NB4 (cell line): ENCODE measurements at places on chromosomes 4 and X.

GRCh38 chr4:27381815-27382214 is 521.2 kb downstream of the STIM2 start:
- DNase-seq: no peak

- no peak for DNase-seq
Observed at GRCh38 chr4:116925900-116926457, 159.4 kb downstream of the TRAM1L1 start.

GRCh38 chr4:39259571-39260330 is 77.4 kb downstream of the WDR19 start:
- DNase-seq: no peak

- DNase-seq: no peak
Observed at GRCh38 chr4:93103042-93103441, 725.5 kb upstream of the ATOH1 start.

- no peak for DNase-seq
Observed at GRCh38 chr4:74549936-74550335, 105.0 kb downstream of the AREG start.

DNA sequence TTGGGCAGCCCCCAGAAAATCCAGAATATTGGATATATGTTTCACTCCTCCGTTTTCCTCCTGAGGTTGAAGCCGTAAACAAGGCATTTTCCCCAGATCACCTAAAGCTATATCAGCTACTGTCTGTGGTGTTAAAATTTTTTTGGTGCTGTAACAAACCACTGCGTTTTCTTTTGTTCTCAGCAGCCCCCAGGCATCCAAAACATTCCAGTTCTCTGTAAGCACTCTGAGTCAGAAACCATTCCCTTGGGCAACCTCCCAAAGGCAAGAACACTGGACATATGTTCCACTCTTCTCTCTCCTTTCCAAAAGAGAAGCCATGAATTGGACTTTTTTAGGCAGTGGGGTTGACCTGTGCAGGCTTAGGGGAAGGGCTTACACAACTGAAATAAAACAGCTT is 310.9 kb downstream of the MID1IP1 start:
- no peak for DNase-seq

- DNase-seq: no peak
Observed at GRCh38 chr4:133096972-133097371, 52.1 kb upstream of the PCDH10 start.

DNA sequence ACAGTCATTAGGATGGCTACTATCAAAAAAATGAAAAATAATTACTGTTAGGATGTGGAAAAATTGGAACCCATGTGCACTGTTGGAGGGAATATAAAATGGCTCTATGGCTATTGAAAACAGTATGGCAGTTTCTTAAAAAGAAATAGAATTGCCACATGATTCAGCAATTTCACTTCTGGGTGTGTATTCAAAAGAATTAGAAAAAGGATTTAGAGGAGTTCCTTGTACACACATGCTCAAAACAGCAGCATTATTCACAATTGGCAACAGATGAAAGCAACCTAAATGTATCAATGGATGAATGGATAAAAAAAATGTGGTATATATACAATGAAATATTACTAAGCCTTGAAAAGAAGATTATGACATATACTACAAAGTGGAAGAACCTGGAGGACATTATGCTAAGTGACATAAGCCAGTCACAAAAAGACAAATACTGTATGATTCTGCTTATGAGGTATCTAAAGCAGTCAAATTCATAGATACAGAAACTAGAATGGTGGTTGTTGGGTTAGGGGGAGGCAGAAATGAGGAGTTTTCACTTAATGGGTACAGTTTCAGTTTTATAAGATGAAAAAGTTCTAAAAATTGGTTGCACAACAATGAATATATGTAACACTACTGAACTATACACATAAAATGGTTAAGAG is 123.2 kb downstream of the ELOVL6 start:
- DNase-seq: no peak

GRCh38 chr4:4356106-4357041 is 30.5 kb upstream of the NSG1 start:
- no peak for DNase-seq

GRCh38 chr4:129603241-129603931 is 507.4 kb downstream of the C4orf33 start:
- peak; percentile 72 for DNase-seq

DNA sequence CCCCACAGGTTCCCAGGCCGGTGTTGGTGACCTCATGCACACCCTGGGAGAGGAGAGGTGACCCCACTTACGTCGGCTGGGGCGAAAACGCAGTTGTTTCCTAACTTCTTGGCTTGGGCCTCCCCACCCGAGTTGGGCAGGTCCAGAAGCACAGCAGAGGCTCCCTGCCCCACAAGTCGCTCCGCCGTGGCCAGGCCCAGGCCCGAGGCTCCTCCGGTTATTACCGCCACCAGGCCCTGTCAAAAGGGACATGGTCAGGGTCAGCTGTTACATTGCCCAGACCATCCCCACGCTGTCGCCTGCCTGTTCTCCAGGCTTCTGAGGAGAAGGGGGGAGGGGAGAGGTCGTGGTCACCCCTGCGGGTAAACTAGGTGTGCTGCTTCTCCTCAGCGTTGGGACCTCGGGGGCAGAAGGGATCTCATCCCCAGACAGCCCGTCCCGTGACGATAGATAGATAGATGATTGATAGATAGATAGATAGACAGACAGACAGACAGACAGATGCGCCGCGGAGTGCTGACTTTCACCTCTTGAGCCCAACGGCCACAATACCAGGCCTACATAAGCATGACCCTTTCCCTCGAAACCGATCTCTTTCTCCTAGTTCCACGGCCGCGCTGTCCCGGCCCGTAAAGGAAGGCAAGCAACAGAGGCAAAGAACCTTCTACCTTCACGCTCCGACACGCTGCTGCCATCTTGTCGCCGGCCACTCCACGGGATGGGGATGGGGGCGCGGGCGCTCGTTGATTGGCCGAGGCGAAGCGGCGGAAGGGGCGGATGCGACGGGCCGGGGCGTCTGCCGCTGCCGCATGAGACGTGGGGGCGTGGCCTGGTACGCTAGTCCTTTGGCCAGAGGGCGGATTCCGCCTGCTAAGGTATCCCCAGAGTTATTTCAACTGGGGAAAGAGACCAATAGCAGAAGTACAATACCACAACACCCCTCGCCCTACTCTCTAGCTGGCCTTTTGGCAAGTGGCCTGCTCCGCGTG is at the start of gene HSD17B10:
HSD17B10 (minus strand) TSS at position 720 of the 989 bp plus-strand sequence; CDS start at position 695, 25 bp downstream.
- DNase-seq: peak; percentile 95

- no peak for DNase-seq
Observed at GRCh38 chrX:123648028-123648810, 84.6 kb downstream of the THOC2 start.

DNA sequence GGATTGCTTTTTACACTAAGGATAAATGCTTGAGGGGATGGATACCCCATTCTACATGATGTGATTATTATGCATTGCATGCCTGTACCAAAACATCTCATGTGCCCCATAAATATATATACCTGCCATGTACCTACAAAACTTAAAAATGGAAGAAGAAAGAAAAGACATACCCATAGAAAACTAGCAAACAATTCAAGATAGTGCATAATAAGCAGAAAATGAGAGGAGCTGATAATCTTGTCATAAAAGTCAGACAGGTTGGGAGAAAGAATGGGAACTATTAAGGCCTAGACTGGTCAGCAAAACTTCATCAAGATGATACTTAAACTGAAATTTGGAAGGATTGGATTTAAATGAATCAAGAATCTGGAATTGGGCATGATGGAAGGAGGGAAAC is 21.6 kb upstream of the MAGEB17 start:
- DNase-seq: no peak

- DNase-seq: no peak
Observed at GRCh38 chr4:127734976-127735375, 4.8 kb downstream of the SLC25A31 start.

- DNase-seq: no peak
Observed at GRCh38 chr4:76233967-76234678, 17.4 kb upstream of the FAM47E start.

DNA sequence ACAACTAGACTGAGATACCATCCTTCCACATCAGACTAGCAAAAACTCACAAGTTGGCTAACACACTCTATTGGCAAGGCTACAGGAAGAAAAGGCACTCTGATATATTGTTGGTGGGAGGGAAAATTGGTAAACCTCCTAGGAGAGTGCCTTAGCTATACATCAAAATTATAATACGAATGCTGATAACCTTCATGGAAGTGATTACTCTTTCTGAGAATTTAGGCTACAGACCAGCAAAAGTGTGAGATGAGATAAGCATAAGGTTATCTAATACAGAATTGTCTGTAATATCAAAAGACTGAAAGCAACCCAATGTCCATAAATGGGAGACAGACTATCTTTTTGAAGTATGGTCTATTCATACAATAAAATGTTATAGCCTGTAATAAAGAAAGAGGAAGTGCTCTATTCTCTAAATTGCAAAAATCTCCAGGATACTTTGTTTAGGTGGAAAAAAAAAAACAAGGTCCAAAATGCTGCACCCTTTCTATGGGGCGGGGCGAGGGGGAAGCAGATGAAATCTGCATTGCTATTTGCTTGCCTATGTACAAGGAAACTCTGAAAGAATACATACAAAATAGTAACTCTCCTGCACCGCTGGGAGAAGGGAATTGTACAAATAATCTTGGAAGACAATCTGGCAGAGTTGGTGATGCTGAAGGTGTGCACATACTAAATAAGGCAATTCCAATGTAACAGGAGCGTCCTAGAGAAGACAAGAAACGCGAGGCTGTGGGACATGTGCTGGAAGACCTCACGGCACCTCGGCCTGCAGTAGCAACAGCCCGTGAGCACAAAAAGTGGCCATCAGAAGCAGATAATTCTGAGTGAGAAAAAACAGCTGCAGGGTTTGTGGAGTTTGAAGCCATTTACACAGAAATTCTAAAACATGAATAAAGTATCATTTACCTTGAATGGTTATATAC is 109.7 kb downstream of the AFAP1 start:
- DNase-seq: no peak

DNA sequence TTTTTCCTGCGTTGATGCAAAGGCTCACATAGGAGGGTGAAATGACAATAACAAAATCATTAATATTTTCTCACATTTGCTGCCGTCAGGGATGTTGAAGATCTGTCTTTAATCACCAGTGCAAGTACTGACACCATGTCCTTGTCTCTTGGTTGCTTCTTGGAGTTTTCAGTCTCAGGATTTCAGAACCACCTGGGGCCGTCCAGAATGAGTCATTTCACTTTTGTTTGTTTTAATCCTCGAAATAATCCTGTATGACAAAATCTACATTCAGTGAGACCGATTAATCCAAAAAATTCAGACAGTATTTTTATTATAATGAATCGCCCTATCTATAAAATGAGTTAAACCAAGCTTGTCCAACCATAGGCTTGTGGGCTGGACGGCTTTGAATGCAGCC is 47.2 kb downstream of the NEIL3 start:
- no peak for DNase-seq

DNA sequence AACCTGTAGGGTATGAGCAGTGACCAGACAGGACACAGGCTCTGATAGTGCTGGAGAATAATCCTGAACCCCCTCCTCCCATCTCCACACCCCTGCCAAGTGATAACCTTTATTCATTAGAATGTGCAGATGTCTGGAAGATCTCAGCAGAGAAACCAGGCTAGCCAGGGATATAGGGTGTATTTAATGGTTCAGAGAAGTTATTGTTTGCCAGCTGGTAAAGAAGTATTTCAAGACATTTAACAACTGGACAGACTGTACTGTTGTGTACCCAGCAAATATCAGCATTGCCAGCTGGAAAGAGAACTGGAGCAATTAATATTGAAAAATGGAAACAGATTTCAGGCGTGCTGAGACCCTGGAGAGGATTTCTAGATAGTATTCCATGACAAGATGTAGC is 94.5 kb downstream of the RASGEF1B start:
- DNase-seq: no peak

GRCh38 chrX:47854474-47854873 is 17.8 kb downstream of the ZNF81 start:
- peak; percentile 32 for DNase-seq

DNA sequence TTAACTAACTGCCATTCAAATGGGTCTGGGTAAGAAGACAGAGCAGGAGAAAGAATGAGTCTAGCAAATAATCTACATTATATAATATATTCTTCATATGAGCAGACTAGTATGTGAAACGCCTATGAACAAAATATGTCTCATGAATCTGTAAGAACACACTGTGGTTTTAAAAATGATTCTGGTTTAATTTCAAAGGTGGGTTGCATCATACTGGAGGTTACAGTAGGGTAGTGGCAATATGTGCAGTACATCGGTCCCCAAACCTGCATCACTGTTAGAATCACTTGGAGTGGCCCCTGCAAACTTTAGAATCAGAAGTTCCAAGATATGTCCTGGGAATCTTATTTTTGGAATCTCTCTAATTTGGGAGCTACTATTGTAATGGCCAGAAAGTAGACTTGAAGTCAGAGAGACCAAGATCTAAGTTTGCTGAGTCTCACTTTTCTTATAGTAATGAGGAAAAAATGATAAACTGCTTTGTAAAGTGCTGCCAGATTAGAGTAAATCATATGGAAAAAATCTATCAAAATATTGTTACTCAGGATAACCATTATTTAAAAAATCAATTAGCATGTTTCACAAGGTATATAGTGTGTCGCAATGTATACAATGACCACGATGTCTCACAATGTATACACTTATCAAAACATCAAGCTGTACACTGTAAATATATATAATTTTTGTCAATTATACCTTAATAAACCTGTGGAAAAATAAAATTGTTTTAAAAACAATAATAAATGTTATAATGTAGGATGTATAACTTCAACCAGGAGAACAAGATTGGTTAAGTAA is 37.9 kb upstream of the ARSJ start:
- peak; percentile 5 for DNase-seq

- no peak for DNase-seq
Observed at GRCh38 chr4:12595986-12596385, 888.2 kb downstream of the RAB28 start.

DNA sequence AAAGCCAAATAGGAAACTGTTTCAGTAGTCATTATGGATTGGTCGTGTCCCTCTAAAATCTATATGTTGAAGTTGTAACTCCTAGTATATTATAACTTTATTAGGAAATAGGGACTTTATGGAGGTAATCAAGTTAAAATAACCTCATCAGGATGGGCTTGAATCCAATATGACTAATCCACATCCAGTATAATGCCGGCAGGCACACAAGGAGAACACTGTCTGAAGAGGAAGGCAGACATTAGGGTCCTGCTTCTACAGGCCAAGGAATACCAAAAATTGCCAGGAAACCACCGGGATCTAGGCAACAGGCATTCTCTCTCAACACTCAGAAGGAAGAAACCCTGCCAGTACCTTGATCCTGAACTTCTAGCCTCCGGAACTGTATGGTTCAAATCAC is 130.3 kb downstream of the ATP10D start:
- DNase-seq: no peak

DNA sequence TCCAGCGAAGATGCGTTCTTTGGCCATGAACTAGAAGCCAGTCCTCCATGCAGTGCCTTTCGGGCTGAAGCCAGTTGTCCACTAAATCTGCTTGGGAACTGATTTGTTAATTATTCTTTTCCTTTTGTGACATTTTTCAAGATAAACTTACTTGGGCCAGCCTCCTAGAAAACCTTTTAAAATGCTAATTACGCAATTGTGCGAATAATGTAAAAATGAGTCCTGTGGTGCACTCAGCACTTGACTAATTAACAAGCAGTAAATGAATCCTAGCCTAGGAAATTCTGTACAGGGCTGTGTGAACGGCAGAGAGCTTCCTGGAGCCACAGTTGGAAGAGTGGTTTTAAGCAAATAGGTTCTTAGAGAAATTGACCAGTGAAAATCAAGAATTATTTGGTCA is 149.9 kb upstream of the SCML1 start:
- no peak for DNase-seq
